ENCODE measurements at places on chromosomes 11 and 22.

DNA sequence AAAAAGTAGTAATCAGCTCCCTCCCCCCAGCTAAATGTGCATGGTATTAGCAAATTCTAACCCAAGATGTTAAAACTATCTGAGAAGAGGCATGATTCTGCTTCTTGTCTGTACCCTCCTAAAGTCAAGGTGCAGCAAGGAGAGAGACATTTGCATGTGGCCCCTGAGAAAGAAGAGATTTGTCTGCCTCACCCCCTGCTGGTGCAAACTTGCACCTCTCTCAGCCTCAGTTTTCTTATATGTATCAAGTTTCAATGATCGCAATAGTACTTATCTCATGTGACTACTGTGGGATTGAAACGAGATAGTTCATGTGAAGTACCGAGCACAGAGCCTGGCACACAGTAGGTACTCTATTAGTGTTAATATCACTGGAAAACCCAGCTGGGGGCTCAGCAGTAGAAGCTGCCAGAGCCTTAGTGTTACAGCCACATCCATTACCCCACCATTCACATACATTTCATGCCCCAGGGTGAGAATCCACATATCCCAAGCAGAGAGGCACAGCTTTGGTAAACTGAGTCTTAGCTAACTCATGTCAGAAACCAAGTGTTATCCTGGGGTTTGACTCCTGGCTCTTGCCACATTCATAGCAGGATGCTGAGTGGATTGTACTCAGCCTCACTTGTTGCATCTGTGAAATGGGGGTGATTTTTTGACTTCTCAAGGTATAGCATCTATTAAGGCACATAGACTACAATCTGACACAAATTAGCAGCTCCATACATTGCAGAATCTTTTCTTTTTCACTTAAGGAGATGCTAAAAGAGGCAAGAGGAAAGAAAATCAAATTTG lies 24.9 kb downstream of the CD44 start:
- no peak for DNase-seq

DNA sequence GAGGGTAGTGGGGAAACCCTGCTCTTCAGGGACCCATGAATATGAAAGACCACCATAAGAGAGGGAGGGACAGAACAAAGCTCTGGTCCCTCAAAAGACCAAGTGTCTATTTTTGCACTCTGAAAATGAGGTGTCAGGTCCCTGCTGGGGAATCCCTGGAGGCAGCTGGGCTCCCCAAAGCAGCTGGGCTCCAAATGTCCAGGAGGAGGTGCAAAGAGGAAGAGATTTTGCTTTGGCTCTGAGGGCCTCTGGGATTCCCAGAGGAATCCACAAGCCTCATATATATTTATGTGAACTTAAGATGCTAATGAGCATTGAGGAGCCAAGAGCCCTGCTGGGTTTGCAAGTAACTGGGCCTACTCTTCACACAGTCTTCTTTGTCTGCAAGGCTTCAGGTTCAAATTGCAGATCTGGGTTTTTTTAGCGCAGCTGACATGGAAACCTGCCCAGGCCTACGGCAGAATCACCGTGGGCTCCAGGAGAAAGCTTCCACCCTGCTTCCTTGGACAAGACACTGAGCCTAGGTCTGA lies 26.0 kb downstream of the CLMP start:
- DNase-seq = no peak

GRCh38 chr11:69948256-69949141 lies 129.3 kb upstream of the FGF3 start:
- no peak for DNase-seq

GRCh38 chr11:107043242-107044006 lies 25.1 kb upstream of the GUCY1A2 start:
- peak; percentile 81 for DNase-seq

DNA sequence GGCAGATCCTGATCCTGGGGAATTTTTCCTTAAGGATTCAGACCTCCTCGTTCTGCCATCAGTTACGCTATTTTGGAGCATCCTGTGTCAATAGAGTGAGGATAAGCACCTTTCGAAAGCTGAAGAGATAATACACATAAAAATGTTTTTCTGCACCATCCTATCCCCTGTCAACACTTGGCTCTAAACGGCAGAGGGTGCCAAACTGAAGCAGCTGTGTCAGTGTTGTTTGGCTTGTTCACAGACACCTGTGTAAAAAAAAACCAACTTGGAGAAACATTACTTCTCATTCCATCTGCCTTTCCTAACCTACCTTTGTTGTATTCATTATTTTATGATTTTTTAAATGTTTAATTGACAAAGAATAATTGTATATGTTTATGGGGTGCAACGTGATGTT lies 417.0 kb upstream of the DDI1 start:
- no peak for DNase-seq

GRCh38 chr11:116986521-116987105 lies 111.6 kb downstream of the SIK3 start:
- DNase-seq = peak; percentile 8

DNA sequence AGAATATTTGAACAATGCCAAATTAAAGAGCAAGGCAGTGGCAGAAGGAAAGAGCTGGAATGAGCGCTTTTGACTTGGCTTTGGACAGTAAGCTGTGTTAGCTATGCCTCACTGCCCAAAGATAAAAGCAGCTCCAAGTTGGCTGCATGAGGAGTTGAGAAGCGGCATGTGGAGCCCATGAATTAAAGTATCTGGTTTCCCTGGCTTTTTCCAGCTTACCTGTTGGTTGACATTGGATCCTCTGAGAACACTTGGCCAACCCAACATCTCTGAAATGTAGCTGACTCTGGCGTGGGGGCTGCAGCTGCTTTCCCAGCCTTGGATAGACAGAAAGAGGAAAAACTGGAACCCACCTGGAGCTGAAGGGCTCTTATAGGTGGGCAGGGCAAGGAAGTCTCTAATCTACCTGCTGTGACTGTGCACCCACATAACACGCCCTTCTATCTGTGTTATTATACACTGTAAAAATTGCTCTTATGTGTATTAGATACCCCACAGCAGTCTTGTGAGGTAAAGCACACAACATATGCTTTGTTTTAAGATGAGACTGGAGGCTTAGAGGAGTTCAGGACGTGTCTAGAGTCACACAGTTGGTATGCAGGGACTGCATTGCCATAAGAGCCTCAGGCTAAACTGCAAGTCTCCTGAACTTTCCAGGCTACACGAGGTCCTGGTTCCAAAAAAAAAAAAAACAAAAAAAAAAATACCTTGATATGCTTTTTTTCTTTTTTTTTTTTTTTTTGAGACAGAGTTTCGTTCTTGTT lies 5.8 kb downstream of the UBASH3B start:
- peak; percentile 81 for DNase-seq

DNA sequence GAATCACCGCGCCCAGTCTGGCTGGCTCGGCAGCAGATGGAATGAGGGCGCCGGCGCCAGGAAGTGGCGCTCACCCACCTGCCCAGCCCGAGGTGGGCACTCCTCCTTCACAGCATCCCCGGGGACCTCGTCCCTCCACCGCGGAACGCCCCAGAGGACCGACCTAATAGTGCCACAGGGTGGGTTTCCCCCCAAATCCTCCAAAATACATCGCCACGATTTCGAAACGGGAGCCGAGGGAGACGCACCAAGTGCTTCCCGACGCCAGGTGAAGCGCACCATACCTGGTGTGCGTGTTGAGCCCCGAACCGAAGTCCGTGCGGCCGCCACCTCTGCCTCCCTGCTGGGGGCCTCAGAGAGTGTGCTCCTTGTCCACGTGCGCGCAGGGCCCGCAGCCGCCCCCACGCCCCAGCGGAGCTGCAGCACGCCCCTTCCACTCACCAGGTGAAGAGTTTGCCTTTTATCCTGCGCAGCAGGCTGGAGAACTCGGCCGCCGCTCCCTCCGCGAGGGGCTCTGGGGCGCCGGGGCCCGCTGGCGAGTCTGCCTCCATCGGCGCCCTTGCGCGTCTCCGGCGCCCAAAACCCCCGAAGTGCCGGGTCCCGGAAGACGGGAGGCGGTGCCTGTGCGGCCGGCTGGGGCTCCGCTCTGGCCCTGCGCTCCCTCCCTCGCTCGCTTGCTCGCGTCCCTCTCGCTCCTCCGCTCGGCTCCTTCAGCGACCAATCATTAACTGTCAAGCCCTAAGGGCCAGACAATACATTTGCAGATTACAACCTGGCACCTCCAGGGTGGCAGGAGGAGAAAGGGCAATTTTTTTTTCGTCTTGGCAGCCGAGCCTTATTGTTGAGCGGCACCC lies at the start of gene SLC35F2:
TSS of gene SLC35F2 (minus strand) at position 571 of the 854 bp plus-strand sequence. CDS start at position 551, 20 bp downstream.
- DNase-seq = no peak

DNA sequence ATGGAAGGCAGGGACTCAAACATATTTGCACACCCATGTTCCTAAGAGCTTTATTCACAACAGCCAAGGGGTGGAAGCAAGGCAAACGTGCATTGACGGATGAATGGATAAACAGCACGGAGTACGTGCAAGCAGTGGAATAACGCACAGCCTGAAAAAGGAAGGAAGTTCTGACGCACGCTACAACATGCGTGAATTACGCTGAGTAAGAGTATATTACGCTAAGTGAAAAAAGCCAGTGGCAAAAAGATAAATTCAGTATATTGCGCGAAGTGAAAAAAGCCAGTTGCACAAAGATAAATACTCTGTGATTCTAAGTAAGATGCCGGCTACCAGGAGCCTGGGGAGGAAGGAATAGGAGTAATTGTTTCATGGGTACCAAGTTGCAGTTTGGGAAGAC lies 19.5 kb downstream of the PHF21B start:
- no peak for DNase-seq

DNA sequence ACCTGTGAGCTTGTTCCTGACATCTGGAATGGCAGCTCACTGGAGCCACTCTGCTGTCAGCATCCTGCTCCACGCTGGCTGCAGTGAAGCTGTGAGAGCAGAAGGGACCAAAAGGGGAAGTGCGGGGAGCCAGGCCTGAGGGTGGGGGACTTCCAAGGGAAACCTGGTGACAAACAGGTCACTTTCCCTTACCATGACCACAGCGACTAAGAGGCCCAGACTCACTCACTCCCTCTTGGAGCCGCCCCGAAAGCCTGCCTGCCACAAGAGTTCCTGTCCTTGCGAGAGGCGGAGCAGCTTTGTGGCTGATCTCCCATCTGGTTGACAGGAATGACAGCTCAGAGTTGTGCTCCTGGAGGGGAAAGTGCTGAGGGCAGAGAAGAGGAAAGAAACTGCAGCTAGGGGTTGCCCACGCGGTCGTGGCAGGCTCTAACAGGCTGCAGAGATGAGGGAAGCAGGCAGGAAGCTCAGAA lies 183.8 kb upstream of the NTM start:
- DNase-seq = no peak

- no peak for DNase-seq
Observed at GRCh38 chr11:94946812-94947211, 26.5 kb downstream of the CWC15 start.

- DNase-seq = no peak
Observed at GRCh38 chr11:133834682-133835592, 10.4 kb downstream of the SPATA19 start.

DNA sequence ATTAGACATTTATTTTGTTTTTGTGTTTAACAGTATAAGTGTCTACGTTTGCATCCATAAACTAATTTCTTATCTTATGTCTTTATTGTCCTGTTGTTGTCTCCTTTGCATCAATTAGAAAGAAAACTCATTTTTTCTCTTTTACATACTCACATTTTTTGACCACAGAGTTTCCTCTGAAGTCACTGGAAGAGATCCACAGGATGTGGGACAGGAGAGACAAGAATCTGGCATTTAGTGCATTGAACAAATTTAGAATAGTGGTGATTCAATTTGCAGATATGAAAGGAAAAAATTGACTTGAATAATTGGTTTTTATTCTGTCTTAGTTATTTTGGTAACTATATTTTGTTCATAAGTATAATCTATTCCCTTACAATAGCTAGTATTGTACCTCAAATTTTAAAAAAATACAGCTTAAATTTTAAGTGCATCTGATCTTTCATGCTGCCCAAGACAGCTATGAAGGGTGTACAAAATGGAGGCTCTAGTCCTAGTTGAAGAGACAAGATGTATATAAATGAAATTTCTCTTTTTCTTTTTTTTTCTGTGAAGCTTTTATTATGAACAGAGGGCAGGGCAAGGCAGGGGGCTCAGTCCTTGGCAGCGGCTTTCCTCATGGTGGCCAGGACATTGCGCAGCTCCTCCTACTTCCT lies 24.4 kb downstream of the HORMAD2 start:
- no peak for DNase-seq

GRCh38 chr22:27101288-27101687 lies 443.9 kb downstream of the MIAT start:
- DNase-seq = no peak

DNA sequence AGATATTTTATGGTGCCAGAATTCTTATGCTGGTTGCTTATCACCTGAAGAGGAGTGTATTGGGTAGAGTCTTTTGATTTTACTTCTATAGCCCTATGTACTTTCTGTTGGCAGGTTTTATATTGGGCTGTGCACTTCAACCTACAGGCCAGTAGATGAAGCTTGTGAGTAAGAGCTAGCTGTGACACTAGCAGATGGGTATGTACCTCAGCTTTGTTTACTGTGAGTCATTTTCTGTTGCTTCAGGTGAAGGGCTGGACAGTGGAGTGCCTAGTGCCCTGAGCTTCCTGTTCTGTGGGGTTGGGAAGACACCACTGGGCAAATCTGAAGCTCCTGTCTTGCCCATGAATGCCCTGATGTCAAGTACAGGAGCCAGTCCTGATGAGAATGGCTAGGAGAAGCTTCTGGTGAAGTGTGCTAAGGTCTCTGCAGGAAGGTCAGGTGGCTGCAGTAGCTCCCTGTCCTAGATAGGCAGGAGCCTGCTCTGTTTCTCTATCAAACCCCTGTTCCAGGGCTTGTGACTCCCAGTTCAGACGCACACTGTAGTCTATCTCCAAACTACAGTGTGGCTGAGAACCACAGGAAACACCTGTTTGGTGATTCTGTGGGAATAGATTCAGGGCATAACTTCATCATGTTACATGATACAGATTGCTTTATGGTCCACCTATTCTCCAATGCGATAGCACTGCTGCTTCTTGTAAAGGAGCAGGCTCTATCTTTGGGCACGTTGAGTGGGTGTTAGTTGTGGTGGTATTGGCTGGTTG lies 755.7 kb downstream of the KCNA4 start:
- DNase-seq = no peak

DNA sequence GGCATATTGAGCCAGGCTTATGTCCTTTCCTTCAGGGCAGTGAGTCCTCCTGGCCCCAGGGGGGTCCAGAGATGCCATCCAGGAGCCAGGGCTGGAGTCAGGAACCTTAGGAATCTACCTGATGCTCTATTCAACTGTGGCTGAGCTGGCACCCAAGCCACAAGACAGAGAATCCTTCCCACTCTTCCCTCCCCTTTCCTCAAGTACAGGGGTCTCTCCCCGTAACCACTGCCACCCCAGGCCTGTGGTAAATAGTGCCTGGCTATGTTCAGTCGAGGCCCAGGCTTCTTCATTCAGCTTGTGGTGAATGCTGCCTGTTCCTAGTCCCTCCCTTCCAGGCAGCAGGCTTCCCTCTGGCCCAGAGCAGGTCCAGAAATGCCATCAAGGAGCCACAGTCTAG lies 45.5 kb upstream of the THY1 start:
- no peak for DNase-seq

GRCh38 chr22:24407884-24408283 lies 19.5 kb upstream of the ADORA2A start:
- no peak for DNase-seq

- no peak for DNase-seq
Observed at GRCh38 chr11:94675813-94676212, 92.3 kb upstream of the AMOTL1 start.
